ENCODE measurements at places on chromosomes 1 and 21. TPM values are rescaled to one million over a fixed set of nuclear protein-coding genes. Genes with fewer than 3 reads are reported as not detected.

DNA sequence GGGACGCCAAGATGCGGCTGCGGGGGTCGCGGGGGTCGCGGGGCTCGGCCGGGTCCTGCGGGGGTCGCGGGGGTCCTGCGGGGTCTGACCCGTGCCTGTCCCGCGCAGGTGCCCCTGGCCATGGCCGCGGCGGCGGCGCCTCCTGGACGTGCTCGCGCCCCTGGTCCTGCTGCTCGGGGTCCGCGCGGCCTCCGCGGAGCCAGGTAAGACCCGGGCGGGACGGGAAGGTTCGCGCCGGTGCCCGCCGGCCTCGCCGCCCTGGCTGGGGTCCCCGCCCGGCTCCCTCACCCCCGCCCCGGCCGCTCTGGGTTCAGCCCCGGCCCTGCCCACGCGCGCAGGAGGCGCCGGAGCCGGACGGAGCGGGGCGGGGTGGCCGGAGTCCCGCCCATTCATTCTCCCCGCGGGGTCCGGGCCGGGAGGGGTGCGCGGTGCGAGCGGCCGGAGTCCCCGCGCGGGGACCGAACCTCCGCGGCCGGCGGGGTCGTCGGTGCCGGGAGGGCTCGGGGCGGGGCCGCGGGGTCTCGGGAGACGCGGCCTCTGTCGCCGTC lies 380 bp downstream of the COL18A1 start:
- DNase-seq: no peak

GRCh38 chr1:211641942-211642341 lies 33.5 kb downstream of the NEK2 start:
- no peak for DNase-seq

DNA sequence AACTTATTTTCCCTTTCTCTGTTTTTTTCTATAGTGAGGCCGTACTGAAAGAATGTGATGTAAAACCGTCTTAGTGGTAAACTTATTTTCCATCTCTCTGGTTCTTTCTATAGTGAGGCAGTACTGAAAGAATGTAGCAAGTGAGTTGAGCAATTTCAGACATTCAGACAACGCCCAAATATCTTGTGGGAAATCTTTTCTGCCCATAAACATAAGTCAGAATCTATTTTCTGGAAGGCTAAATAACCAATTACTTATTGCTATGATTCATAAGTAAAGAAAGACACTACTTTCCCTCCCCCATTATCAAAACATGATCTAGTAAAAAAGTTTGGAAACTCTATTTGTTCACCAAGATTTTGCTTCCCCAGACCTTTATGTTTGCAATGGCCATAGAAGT lies 18.8 kb upstream of the SCCPDH start:
- no peak for DNase-seq

DNA sequence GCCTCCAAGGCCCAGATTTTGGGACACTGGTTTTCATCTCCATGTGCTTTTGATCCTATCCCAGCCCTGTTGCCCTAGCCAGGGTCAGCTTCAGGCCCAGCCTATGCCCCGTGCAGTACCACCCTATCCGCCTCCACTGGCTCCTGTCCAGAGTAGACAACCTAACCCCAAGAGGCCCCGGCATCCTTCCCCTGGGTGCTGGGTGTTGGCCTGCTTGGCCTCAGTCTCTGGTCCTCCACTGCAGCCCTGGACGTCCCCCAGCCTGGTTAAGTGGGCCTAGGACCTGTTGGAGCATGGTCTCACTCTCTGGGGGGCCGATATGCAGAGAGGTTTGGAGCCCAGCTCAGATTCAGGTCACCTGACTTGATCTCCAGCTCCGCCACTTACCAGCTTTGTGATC lies 1.6 kb downstream of the CSF3R start:
- no peak for DNase-seq

- DNase-seq: no peak
These were observed 119.7 kb upstream of the ADAMTS5 start for GRCh38 chr21:27086630-27087029.

DNA sequence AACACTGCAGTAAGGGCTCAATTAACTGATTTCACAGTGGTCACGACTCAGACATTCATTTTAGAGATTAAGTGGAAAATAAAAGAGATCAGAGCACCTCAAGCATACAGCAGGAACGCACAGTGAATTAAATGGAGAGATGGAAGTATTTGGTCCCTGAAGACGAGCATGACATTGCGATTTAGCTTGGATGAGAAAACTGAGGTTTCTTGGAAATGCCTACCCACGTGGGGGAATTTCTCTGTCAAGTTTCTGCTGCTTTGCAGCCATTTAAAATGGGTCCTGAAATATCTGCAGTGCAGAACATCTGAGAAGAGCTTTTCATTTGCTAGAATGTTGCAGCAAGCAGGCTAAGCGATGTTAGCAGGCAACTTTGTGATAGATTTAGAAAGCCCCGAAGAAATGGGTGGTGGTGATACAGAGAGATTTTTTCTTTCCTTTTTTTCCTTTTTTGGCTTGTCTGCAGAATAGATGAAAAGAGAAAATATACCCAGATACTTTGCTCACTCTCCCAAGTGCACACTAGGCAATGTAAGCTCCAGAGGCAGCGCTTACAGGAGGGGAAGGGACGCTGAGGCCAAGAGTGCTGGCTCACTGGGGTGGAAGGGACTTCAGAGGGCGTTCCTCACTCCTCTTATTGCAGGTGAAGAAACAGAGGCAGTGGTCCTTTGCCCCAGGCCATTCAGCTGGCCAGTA lies 258.0 kb downstream of the KCNJ6 start:
- peak; percentile 6 for DNase-seq

GRCh38 chr1:114457675-114458236 lies 53.2 kb downstream of the TRIM33 start:
- no peak for DNase-seq

- no peak for DNase-seq
These were observed 55.2 kb downstream of the LRRC53 start for GRCh38 chr1:74457253-74457652.

GRCh38 chr1:26999440-26999987 lies 6.0 kb downstream of the TRNP1 start:
- DNase-seq: no peak

- DNase-seq: no peak
These were observed 70.3 kb downstream of the PTPRU start for GRCh38 chr1:29306471-29307140.

DNA sequence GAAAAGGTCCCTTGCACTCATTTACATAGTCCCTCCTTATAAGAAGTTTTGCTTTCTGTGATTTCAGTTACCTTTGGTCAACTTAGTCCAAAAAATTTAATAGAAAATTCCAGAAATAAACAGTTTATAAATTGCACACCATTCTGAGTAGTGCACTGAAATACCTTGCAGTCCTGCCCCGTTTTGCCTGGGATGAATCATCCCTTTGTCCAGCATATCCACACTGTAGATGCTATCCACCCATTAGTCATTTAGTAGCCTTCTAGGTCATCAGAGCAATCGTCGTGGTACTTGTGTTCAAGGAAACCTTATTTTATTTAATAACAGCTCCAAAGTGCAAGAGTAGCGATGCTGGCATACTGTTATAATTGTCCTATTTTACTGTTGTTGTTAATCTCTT lies 38.0 kb downstream of the SPRTN start:
- no peak for DNase-seq

- DNase-seq: no peak
These were observed 117.3 kb downstream of the UCHL5 start for GRCh38 chr1:192941722-192942411.

DNA sequence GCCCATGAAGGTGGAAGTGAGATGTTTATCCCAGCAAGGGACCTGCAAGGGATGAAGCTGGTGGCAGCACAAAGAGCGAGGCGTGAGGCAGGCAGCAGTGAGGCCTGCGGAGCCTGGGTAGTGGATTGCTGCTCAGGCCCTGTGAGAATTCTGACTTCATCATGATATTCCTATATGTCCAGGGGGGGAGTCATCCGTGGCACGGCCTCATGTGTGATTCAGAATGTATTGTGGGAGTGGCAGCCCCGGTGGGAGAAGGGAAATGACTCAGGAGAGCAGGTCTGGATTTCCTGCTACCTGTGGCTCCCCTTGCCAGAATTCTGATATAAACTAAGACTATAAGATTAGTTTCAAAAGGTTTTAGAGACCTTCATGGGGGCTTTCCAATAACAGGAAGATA lies 240.9 kb downstream of the CAMTA1 start:
- DNase-seq: no peak

DNA sequence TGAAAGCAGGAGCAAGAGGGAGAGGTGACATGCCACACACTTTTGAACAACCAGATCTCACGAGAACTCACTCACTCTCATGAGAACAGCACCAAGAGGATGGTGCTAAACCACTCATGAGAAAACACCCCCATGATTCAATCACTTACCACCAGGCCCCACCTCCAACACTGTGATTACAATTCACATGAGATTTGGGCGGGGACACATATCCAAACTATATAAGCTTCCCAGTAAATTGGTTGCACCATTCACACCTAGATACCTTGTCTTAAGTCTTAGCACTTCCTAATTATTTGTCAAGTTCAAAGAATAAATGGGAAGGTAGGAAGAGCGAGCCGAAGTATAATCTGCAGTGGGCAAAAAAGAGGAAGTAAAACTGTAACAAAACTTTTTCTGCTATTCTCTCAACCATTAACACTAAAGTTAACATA lies 34.3 kb downstream of the AMY1C start:
- DNase-seq: no peak

DNA sequence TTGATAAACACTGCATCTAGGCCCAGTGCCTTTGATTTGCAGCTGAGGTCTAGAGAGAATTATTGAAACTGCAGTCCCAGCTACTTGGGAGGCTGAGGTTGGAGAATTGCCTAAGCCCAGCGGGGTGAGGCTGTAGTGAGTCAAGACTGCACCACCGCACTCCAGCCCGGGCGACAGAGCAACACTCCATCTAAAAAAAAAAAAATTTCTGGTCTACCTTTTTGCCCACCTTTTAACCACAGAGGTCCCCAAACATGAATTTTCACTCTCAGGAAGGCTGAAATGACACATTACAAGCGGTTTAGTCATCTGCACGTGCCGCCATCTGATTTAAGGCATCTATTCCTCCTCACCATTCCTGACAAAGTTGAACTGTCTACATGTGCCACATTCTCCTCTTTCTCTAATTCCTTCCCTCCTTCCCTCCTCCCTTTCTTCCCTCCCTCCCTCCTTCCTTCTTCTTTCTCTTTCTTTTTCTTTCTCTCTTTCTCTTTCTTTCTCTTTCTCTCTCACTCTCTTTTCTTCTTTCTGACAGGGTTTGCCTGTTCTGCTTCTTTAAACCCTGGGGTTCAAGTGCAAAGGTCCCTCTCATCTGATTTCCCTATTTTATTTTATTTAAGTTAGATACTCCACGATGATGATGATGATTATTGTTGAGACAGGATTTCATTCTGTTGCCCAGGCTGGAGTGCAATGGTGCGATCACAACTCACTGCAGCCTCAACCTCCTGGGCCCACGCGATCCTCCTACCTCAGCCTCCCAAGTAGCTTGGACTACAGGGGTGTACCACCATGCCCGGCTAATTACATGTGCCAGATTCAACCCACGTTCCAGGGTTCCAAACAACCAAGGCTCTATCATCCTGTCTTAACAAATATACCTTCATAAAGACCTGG lies 3.0 kb upstream of the SOD1 start:
- no peak for DNase-seq

FOXO6 gene
- polyA plus RNA-seq: 8.1 TPM

KLHDC9 gene
- 27.7 TPM for polyA plus RNA-seq

KCNN3 gene
- polyA plus RNA-seq: 5.1 TPM

ADAMTSL4 gene
- 2.4 TPM for polyA plus RNA-seq

CFHR3 gene
- not detected for polyA plus RNA-seq

FAM72D gene
- polyA plus RNA-seq: 5.3 TPM

TMPRSS15 gene
- polyA plus RNA-seq: not detected

RGS7 gene
- polyA plus RNA-seq: 12.1 TPM

S100A2 gene
- 1.5 TPM for polyA plus RNA-seq

SPRR5 gene
- not detected for polyA plus RNA-seq

TAF5L gene
- 12.2 TPM for polyA plus RNA-seq

ANGPTL3 gene
- not detected for polyA plus RNA-seq

LCK gene
- 2.0 TPM for polyA plus RNA-seq

Measured in brain (organoid and tissue), 16 donors.